ENCODE measurements at places on chromosomes 1 and 21.

DNA sequence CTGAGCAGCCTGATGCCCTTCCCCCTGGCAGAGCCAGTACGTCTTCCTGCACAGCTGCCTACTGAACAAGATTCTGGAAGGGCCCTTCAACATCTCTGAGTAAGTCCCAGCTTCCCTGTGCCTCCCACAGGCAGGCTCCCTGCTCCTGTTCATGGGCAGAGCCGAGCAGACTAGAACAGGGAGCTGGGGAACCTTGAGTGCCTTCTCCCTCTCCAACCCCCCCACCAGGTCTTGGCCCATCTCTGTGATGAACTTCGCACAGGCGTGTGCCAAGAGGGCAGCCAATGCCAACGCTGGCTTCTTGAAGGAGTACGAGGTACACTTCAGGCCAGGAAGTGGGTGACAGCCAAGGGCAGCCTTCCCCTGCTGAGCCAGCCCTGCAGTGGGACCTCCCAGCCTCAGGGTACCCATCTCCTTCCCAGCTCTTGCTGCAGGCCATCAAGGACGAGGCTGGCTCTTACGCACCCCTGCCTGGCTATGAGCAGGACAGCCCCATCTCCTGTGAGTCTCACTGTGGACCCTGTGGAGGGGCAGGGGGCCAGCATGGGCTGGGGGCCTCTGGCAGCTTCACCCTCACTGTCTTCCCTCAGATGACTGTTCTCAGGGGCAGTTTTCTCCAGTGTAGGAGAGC lies 6.4 kb upstream of the LGR6 start:
- H3K36me3 ChIP-seq, result no peaks in the 10 kb centered on the region
- peaks cover 3% of the 10 kb centered on the region for H3K27me3 ChIP-seq
- no peak for DNase-seq
- no peak overlapping the region for H3K27ac ChIP-seq
- no peak overlapping the region for H3K4me3 ChIP-seq

DNA sequence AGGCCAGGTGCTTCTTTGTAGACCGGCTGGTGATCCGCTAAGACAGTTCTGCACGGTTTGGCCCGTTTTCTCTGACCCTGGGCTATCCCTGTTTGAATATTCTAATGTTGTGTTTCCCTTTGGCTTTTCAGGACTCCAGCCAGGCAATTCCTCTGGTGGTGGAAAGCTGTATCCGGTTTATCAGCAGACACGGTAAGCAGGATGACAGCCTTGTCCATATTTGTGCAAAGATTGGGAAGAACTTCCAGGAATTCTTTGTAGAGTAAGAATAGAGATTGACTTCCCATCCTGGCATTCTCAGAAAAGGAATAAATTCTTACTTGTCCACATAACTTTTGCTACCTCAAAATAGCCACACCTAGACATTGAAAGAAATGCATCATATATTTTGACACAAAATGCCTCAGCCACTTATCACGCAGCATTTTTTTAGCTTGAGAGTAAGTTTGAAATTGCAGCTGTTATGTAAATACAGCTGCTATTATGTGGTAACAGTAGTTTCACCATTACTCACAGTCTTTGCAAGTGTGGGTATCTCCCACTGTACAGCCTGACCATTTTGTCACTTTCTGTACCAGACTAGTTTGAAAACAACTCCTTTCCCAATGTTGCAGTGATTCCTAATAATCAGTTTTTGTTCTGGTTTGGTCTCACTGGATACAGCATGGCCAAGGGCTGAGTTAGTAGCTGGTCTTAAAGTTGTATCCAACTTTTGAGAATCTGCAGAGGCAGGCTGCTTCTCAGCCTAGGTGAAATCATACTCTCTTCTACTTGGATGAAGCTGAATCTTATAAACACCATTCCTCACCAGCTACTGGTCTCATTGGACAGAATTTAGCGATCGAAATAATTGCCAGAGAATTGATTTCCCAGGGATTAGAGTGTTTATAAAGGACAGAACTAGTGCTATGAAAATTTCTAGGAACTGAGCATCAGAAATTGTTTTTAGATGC lies 40.0 kb upstream of the IKBKE start:
- no peak overlapping the region for H3K27ac ChIP-seq
- peaks cover 23% of the 10 kb centered on the region for H3K36me3 ChIP-seq
- DNase-seq, result no peak
- no peaks in the 10 kb centered on the region for H3K4me1 ChIP-seq

DNA sequence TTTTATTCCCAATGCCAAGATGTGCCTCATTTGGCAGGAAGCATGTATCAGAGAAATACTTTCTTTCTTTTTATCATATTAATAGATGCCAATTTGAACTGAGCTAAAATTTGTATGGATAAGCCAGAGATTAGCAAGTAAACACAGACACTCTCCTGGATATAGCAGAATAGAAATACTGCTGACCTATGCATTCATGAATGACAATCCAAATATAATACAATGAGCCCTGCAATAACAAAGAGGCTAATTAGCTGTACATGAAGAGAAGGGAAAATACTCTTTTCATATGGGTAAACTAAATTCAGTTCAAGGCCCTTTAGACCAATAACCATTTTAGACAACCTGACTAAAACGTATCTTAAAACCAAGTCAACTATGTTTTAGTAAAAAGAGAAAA lies 388.1 kb upstream of the NR5A2 start:
- H3K27ac ChIP-seq, result no peak overlapping the region
- DNase-seq, result no peak
- H3K4me1 ChIP-seq, result no peaks in the 10 kb centered on the region
- no peak overlapping the region for H3K4me3 ChIP-seq

GRCh38 chr1:201989354-201990128 lies 7.1 kb downstream of the RNPEP start:
- H3K4me3 ChIP-seq, result no peak overlapping the region
- H3K4me1 ChIP-seq, result peaks cover 5% of the 10 kb centered on the region
- DNase-seq, result no peak
- no peak overlapping the region for H3K27ac ChIP-seq

- no peaks in the 10 kb centered on the region for H3K4me1 ChIP-seq
- H3K27ac ChIP-seq, result no peak overlapping the region
- no peak for DNase-seq
- no peaks in the 10 kb centered on the region for H3K36me3 ChIP-seq
- H3K4me3 ChIP-seq, result no peak overlapping the region
- H3K27me3 ChIP-seq, result peaks cover 4% of the 10 kb centered on the region
Observed at GRCh38 chr1:185776522-185776921, 42.3 kb downstream of the HMCN1 start.

DNA sequence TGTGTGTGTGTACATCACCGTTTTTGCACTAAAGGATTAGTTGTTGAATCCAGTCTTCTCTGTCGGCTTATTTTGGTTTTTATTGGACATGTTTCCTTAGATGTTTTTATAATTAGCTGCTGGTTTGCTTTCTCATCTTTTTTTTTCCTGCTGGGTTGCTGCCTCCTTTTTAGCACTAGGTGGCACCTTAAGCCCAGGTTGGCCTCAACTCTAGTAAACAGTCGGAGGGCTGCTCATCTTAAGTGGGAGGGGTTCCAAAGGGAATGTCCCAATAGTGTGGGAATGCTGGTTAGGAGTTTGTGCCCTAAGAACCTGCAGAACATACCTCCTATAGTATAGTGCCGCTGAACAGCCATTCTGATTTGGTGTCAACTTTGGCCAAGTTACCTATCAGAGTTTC lies 570.1 kb upstream of the CXADR start:
- H3K4me1 ChIP-seq, result no peaks in the 10 kb centered on the region
- DNase-seq, result no peak
- H3K27ac ChIP-seq, result no peak overlapping the region
- H3K27me3 ChIP-seq, result no peaks in the 10 kb centered on the region
- no peaks in the 10 kb centered on the region for H3K36me3 ChIP-seq
- H3K4me3 ChIP-seq, result no peak overlapping the region

GRCh38 chr1:225465793-225466517 lies 38.1 kb upstream of the LBR start:
- H3K4me3 ChIP-seq, result no peak overlapping the region
- DNase-seq, result no peak
- peak overlapping the region; percentile 98 for H3K27ac ChIP-seq
- no peaks in the 10 kb centered on the region for H3K27me3 ChIP-seq

DNA sequence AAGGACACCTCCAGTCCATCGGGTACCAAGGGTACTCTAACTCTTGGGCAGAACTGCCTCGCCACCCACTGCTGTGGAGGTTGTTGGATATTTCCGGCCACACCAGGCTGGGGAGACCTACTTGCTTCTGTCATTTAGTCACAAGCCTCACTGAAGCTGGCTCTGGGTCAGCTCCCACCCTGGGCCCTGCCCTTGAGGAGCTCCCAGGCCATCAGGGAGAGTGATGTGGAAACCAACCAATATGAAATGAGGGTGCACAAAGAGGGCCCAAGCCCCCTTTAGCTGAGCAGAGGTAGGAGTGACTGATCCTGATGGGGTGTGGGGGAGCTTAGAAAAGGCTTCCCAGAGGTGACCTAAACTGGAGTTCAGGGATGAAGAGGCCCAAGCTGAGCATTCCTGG lies 19.6 kb downstream of the PARS2 start:
- no peaks in the 10 kb centered on the region for H3K27me3 ChIP-seq
- H3K4me3 ChIP-seq, result no peak overlapping the region
- no peak overlapping the region for H3K27ac ChIP-seq
- no peaks in the 10 kb centered on the region for H3K4me1 ChIP-seq
- DNase-seq, result no peak

GRCh38 chr1:94535095-94535494 lies 6.5 kb downstream of the F3 start:
- no peaks in the 10 kb centered on the region for H3K36me3 ChIP-seq
- DNase-seq, result no peak
- peaks cover 50% of the 10 kb centered on the region for H3K27me3 ChIP-seq
- no peak overlapping the region for H3K27ac ChIP-seq

DNA sequence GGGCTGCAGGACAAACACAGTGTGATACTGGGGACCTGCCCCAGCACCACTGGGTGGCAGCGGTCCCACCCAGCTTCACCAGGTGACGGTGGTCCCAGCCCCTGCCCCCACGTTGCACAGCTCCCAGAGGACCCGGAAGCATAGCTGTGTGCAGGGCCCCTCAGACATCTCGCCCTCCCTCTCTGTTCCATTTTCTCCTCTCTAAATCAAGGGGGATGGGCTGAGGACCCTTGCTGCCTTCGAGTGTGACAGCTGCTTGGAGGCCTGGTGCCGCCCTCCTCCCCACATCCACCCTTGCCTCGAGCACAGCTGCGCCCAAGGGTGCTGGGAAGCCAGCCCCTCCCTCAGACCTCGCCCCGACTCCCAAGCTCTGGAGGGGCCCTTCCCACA lies 16.1 kb upstream of the LRRC3 start:
- DNase-seq, result no peak
- H3K27me3 ChIP-seq, result no peaks in the 10 kb centered on the region
- H3K27ac ChIP-seq, result no peak overlapping the region
- no peak overlapping the region for H3K4me3 ChIP-seq
- no peaks in the 10 kb centered on the region for H3K4me1 ChIP-seq

GRCh38 chr1:226948480-226948879 lies 8.4 kb downstream of the COQ8A start:
- no peak for DNase-seq
- no peaks in the 10 kb centered on the region for H3K27me3 ChIP-seq
- H3K4me3 ChIP-seq, result no peak overlapping the region
- peaks cover 63% of the 10 kb centered on the region for H3K4me1 ChIP-seq
- H3K36me3 ChIP-seq, result peaks cover 16% of the 10 kb centered on the region
- H3K27ac ChIP-seq, result no peak overlapping the region

GRCh38 chr1:186848509-186849130 lies 19.9 kb downstream of the PLA2G4A start:
- H3K4me3 ChIP-seq, result no peak overlapping the region
- H3K36me3 ChIP-seq, result no peaks in the 10 kb centered on the region
- no peak overlapping the region for H3K27ac ChIP-seq
- H3K27me3 ChIP-seq, result peaks cover 6% of the 10 kb centered on the region
- no peaks in the 10 kb centered on the region for H3K4me1 ChIP-seq
- no peak for DNase-seq

GRCh38 chr1:232558954-232559353 lies 71.0 kb downstream of the SIPA1L2 start:
- DNase-seq, result no peak
- H3K36me3 ChIP-seq, result no peaks in the 10 kb centered on the region
- no peak overlapping the region for H3K27ac ChIP-seq
- H3K27me3 ChIP-seq, result no peaks in the 10 kb centered on the region
- H3K4me3 ChIP-seq, result no peak overlapping the region
- H3K4me1 ChIP-seq, result peaks cover 14% of the 10 kb centered on the region

DNA sequence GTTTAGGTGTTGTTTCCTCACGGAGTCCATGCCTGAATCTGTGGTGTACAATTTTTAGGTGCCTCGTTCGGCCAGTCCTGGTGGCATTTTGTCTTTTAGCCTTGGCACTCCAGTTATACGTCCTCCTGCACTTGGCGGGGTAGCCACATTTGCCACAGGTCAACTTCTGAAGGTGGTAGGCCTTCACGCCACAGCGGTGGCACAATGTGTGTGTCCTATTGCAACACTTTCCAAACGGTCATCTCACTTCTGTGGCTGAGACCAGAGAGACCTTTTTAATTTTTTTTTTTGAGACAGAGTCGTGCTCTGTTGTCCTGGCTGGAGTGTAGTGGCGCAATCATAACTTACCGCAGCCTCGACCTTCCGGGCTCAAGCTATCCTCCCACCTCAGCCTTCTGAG lies 49.1 kb downstream of the CAMTA1 start:
- peaks cover 4% of the 10 kb centered on the region for H3K4me1 ChIP-seq
- H3K4me3 ChIP-seq, result no peak overlapping the region
- no peaks in the 10 kb centered on the region for H3K27me3 ChIP-seq
- DNase-seq, result no peak
- H3K27ac ChIP-seq, result no peak overlapping the region
- H3K36me3 ChIP-seq, result peaks cover 52% of the 10 kb centered on the region

DNA sequence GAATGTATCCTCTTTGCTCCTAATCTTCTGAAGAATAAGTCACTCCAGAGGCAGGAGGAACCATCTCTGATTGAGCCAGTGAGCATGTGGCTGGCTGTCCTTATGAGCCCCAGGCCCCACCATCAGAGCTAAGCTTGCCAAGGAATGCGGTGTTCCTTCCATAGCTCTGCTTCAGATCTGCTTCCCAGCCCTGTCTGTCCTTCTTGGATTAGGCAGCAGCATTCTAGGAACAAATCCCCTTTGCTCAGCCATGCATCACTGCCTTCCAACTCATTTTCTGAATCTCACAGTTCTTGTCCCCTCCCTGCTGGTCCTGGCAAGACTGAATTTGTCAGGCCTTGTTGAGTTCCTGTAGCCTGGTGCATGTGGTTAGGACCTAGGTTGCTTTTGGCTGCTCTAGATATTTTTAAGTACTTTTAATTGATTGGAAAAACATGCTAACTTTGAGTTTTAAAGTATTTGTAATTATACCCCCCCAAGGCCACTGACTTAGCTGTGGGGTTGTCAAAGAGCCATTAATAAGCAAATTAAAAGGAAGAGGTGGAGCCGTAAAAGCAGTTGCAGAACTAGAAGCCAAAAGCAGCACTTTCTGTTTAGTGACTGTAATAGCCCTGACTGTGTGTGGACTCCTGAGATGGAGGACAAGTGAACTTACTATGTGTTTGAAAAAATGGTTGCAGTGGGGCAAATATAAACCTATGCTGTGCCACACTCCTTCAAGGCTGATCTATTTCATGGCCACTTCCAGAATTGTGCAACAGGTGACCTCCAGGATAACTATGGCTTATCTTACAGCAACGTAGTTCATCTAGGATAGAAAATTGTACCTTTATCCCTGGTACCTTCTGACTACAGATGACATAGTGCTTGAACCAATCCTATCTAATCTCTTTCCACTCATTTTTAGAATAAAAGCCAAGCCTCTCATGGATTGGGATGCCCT lies 61.3 kb upstream of the BACH1 start:
- H3K27ac ChIP-seq, result no peak overlapping the region
- peaks cover 25% of the 10 kb centered on the region for H3K27me3 ChIP-seq
- peaks cover 38% of the 10 kb centered on the region for H3K4me1 ChIP-seq
- H3K36me3 ChIP-seq, result no peaks in the 10 kb centered on the region

GRCh38 chr1:67405473-67406245 lies 24.5 kb downstream of the SERBP1 start:
- H3K27me3 ChIP-seq, result no peaks in the 10 kb centered on the region
- DNase-seq, result no peak
- peaks cover 34% of the 10 kb centered on the region for H3K4me1 ChIP-seq
- no peak overlapping the region for H3K4me3 ChIP-seq
- H3K27ac ChIP-seq, result peak overlapping the region; percentile 71
- peaks cover 78% of the 10 kb centered on the region for H3K36me3 ChIP-seq

Measured in activated T-cell treated with anti-CD3 and anti-CD28 coated beads, Interleukin-2, amount 50 U/mL, for 24 hours (primary cell).